Activated CD8-positive, alpha-beta memory T cell treated with anti-CD3 and anti-CD28 coated beads, Interleukin-2, amount 50 U/mL, for 4 hours (primary cell): ENCODE measurements at places on chromosomes 7 and 10.

- no peak for DNase-seq
Measured at GRCh38 chr10:25530306-25530705, 355.5 kb downstream of the GPR158 start.

GRCh38 chr10:112503643-112504042, 56.6 kb downstream of the VTI1A start:
- no peak for DNase-seq

DNA sequence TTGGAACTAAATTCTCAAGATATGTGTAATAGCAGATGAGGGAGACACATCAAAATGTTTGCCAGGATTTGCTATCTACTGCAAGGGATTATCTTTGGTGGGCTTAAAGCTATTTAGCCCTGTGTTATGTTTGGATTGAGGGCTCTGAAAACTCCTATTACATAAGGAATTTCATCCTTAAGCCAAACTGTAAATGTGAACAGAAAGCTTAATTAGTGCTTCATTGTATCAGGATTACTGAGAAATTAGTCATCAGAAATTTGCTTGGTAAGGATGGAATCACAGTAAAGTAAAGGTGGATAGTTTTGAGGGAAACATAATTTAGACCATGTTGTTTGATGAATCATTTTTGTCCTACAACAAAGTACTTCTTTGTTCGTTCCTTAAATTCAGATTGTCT, 8.3 kb downstream of the ANKRD7 start:
- DNase-seq, result no peak

GRCh38 chr7:129160161-129160905, 15.8 kb downstream of the TSPAN33 start:
- DNase-seq, result no peak

GRCh38 chr10:79146611-79147130, 77.9 kb downstream of the ZMIZ1 start:
- DNase-seq, result no peak
